ENCODE measurements at places on chromosomes 4 and X.

GRCh38 chr4:124433500-124433899 lies 279.0 kb downstream of the ANKRD50 start:
- no peak for DNase-seq
- no peaks in the 10 kb centered on the region for H3K27me3 ChIP-seq
- H3K27ac ChIP-seq, result no peak overlapping the region

GRCh38 chr4:140168474-140168873 lies 14.5 kb upstream of the MAML3 start:
- H3K27me3 ChIP-seq, result no peaks in the 10 kb centered on the region
- no peak for DNase-seq

DNA sequence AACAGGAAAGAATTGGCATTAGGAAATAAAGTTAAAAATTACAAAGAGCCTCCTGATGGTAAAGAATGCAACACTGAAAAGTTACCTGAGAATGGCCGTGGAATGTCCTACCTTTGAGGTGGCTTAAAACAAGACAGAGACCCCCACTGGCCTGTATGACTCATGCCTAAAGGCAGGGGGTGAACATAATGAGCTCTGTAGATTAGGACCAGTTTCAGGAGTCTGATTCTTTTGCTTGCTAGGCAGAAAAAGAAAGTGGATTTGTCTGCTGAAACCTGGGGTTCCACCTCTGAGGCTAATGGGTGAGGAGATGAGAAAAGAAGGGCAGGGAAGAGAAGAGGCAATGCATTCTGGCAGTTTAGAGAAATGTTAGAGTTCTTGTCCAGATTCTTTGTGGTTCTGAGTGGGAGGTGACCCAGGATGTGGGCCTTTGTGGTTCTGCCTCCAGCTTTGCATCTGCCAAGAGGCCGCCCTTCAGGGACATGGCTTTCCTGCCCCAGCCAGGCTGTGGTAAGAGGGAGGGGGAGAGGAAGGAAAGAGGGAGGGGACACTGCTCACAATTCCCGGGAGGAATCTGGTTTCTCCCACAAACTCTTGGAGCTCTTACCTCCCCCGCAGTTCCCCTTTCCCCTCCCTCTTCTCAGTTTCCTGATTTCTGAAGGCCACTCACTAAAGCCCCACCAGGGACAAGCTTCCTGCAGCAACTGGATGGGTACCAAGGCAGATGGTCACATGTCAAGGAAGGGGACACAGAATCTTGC lies 109.6 kb downstream of the EFNB1 start:
- H3K4me3 ChIP-seq, result no peak overlapping the region
- no peaks in the 10 kb centered on the region for H3K4me1 ChIP-seq
- H3K27ac ChIP-seq, result no peak overlapping the region

GRCh38 chrX:79477691-79478090 lies 110.6 kb upstream of the ITM2A start:
- no peak overlapping the region for H3K4me3 ChIP-seq
- DNase-seq, result no peak
- no peaks in the 10 kb centered on the region for H3K36me3 ChIP-seq
- no peak overlapping the region for H3K27ac ChIP-seq
- no peaks in the 10 kb centered on the region for H3K4me1 ChIP-seq

DNA sequence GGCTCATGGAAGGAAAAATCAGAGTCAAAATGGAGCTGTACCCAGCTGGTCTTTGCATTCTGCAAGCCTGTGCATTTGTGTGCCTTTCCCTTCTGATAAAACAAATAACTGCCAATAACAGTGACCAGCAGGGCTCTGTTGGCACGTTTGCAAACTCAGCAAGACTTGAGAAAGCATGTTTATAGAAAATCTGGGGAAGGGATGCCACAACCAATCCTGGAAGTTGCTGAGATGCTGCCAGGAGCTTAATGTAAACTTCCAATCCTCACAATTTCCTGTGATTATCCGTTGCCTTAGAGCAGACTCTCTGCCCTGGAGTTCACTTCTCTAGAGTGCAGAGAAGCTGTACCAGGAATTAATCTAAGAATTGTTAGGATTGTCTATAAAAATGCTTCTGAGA lies 6.9 kb upstream of the ANXA3 start:
- no peak overlapping the region for H3K27ac ChIP-seq
- H3K4me1 ChIP-seq, result peaks cover 3% of the 10 kb centered on the region
- no peaks in the 10 kb centered on the region for H3K36me3 ChIP-seq
- H3K4me3 ChIP-seq, result no peak overlapping the region
- no peak for DNase-seq

DNA sequence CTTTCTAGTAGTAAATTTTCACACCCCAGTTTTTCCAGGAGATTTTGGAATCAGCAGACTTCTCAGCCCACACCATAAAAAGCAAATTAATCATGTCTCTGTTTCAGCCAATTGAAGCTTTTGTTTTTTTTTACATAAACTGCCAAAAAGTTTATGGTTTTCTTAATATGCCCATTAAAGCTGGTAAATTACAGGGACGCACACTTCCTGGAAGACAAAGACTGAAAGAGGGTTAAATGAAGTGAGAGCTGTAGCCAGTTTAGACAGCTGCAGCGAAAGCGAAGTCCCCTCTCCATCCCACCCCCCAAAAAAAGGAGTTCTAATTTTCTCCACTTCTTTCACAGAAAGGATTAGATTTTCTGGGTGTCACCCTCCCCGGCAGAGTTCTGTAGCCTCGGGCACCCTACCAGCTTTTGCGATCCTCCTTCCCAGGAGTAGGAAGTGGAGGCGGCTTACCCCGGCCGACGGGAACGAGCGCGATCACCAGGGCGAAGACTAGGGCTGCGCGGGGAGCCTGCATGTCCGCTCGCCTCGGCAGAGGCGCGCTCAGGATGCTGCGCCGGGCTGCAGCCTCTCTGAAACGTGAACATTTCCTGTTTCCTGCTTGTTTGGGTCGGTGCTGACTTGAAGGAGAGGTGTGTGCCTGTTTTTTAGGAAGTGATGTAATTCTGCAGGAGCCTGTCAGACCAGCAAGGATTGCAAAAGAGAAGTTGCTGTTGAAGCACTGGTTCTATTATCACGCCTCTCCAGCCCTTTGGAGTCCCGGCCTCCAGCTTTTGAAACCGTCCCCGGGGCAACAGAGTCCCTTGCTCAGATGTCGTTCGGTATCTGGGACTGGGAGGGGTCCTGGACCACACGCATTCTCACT lies at the start of gene TMEM154:
Gene TMEM154, minus strand, starts transcription at position 584 of the 868 bp plus-strand sequence. Its CDS starts 64 bp downstream, at position 520.
- H3K4me3 ChIP-seq, result peak within 1 kb of the TSS; percentile 28
- no peaks in the 10 kb centered on the region for H3K4me1 ChIP-seq
- no peaks in the 10 kb centered on the region for H3K27me3 ChIP-seq
- no peak within 1 kb of the TSS for H3K27ac ChIP-seq
- peak; percentile 18 for DNase-seq
- no peaks in the 10 kb centered on the region for H3K36me3 ChIP-seq
